ENCODE measurements at places on chromosomes 1 and 21.

DNA sequence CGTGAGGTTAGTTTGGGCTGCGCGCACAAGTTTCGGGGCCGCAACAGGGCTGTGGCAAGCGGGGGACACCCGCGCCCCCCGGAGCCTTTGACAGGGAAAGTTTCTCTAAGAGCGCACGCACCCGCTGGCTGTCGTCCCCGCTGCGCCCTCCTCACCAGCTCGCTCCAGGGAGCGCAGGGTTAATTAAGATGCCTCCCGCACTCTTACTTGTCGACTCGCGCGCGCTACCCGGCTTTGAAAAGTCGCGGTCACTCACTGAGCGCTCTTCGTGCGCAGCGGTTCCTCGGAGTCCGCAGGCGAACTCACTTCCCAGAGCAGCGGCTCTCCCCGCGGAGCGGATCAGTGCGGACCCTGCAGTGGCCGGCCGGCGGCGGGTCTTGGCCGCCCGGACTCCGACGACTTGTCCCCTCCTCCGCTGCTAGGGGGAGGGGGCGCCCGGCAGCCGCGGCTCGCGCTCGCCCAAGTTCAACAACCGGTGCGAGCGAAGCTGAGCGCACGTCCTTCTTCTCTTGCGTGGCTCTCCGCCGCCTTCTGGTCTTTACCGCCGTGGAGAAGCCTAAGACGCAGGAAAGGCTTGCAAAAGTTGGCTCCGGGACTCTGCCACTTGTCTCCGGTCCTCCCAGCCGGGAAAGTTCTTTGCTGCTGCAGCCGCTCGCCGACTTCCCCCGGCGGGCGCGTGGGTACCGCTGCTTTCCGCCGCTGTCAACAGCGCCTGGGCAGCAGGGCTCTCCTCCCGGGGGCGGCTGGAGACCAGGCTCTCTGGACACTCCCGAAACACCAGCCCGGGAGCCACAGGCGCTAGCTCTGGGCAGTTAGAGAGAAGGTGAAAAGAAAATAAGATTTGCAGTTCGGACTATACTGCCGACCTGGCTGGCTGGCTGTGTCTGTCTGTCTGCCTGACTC lies 506 bp downstream of the JUN start:
- peak; percentile 51 for DNase-seq

DNA sequence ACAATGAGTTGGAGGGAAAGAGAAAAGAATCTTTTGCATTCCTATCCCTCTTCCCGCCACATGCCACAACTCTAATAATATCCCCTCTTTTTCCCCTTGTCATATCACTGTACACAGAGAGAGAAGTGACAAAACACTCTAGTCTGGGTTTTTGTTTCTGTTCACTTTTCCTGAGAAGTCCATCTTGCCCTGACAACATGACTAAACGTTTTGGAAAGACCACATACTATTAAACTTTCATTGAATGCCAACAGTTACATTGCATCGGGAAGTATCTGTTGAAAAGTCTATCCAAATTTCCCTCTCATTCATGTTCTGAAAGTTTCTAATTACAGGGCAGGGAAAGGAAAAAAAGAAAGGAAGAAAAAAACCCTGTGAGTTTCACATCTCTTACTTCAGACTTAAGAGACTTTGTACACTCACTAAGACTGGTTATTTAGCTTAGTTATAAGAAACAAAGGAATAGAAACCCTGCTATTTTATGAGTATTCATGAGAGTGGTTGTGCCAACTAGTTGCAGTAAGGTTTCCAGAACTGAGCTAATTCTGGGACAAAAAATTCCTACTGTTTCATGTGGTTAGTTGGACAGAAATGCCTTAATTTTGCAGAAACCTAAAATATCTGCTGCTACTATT lies 16.9 kb downstream of the PLA2G4A start:
- no peak for DNase-seq

- DNase-seq, result no peak
Measured at GRCh38 chr21:33300701-33301631, 23.8 kb upstream of the IFNAR1 start.

DNA sequence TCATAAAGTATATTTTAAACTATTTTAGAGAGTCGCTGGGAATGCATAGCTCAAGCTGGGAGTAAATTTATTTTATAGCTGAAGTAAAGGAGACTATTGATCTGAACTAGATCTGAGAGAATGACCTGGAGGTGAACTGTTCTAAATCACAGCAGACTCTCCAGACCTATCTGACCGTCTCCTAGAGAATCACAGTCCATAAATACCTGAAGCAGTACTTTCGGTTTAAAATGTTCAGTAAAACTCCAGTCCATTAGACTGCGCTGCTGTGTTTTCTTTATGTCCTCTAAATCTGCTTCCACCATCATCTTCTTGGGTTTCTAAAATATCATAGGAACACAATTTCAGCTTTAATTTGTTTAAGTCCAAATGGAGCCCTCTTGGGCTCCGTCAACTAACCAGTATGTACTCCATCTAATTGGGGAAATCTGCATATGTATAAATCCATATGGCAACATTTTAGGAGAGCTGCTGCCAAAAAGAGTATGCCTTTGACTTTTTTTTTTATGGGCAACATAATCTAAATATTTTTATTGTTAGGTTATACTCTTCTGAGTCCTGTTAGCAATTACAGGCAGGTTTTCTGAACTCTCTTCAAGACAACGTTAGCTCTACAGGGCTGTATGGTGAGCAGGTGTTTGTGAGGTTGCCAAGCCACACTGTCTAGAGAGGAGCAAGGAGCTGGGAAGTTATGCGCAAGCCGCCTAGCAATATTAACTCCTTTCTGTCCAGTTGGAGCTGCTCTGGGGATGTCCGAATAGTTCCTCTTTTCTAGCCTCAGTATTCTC lies 111.2 kb downstream of the SPAG17 start:
- DNase-seq, result no peak

- DNase-seq, result no peak
Measured at GRCh38 chr1:30366199-30366598, 357.2 kb downstream of the MATN1 start.

- DNase-seq, result peak; percentile 57
Measured at GRCh38 chr21:45302082-45303061, 14.7 kb upstream of the POFUT2 start.

DNA sequence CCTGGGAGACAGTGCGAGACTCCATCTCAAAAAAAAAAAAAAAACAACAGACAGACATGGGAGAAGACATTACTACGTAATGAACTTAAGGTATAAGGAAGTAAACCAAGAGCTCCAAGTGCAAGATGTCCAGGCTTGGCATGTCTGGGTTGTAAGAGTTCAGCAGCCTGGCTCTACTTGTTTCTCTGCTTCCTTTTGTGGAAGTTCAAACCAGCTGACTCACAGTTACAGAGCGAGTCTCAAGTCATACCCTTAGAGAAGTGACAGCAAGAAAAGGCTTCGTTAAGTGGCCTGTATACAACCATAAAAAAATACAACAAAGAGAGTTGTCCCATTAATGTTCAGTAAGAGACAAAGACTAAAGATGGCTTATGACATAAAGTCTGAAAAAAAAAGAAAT lies 1.3 kb downstream of the RIT1 start:
- DNase-seq, result no peak

DNA sequence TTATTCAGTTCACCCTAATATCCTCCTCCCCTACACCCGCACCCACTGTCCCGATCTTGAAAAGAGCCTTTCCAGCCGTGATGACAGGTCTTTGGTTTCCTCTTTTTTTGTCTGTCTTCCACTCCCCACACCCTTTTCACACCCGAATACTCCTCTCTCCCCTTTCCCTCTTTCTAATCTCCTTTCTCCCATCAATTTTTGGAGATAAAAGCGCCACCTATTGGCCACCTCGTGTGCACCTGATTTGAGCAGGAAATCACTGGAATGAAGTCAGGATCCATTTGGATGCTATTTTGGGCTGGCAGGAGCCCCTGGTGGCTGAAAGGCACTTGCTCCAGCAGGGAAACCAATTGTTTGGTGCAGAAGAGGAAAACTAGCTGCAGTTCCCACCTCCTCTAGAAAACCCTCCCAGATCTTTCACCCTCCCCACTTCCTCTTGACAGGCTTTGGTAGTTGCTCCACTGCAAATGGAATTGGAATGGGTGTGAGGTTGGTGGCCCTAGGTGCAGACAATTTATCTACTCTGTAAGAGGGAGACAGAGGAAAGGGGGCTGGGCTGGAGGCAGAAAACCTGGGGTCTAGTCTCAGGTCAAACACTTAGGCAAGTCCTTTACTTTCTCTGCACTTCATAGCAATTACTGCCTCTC lies 8.4 kb downstream of the FOXE3 start:
- no peak for DNase-seq

DNA sequence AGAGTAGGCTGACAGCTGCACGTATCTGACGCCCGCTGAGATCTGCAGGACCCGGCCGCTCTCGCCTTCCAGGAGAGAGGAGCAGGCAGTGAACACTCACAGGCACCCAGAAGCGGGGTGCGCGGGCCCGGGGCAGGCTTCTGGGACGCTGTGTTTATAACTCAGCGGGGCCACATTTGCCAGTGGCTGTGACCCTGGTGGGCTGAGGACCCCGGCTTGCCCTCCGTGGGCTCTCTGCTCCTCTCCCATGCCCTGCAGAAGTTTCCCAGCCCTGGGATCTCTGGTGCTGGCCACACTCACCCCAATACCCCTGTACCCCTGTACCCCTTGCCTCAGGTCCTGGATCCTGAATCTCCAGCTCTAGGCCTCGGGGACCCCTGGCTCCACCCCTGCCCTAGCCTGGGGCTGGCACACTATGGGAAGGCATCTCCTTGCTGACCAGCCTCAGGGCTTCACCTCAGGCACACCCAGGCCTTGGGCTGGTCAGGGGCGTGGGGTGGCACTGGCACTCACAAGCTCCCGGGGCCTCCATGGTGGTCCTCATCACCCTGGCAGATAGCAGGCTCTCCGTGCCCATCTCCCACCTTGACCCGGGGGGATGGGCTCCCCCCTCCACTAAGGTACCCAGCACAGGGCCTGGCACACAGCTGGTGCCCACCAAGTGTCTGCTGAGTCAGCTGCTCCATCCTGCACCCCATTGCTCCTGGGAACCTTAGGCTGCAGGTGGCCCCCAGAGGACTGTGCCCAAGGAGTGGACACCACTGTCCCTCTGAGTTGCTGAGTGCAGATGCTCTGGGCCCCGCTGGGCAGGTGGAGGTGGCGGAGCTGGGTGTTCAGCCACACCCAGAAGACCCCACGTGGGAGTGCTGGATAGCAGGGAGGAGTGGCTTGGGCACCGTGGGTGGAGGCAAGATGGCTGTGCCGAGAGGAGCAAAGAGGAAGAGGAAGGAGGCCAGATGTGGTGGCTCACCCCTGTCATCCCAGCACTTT lies 32.4 kb downstream of the MORN1 start:
- no peak for DNase-seq

DNA sequence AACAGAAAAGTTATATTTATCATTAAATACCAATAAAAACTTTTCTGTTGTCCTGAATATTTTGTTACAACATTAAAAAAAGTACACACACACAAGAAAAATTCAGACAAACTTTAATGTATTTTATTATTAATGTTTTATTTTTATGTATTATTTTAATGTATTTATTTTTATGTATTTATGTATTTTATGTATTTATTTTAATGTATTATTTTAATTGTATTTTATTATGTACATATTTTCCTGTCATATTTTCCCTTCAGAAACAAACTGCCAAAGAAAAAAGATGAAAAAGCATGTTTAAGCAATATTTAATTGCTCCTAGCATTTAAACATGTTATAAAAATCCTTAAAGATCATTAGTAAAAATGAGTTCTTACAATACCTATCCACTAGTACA lies 222.1 kb downstream of the RERE start:
- DNase-seq, result no peak

DNA sequence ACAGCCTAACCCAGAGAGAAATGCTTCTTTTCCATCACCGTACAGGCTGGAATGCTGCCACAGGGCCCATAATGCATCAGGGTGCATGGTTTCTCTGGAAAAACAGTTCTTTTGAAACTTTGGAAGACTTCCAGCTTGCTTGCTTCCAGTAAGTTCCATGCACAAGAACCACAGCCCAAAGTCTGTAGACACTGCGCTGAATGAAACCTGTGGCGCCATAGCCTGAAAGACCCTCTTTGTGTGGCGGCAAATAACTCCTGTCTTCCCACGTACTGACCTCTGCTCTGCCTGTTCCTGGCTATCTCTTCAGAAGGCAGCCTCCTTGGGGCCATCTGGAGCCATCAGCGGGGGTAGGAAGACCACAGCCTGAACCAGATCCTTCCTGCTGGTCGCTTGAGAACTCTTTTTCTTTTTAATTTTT lies 15.1 kb downstream of the MIIP start:
- no peak for DNase-seq

GRCh38 chr1:221105578-221105977 lies 226.3 kb downstream of the HLX start:
- DNase-seq, result no peak

GRCh38 chr21:32162727-32163320 lies 116.0 kb downstream of the MIS18A start:
- DNase-seq, result no peak

- DNase-seq, result peak; percentile 33
Measured at GRCh38 chr21:39182484-39183271, 573 bp downstream of the PSMG1 start.

GRCh38 chr1:109112056-109112651 lies 1.8 kb upstream of the ELAPOR1 start:
- DNase-seq, result no peak

- DNase-seq, result no peak
Measured at GRCh38 chr1:183881387-183882131, 76.6 kb downstream of the RGL1 start.

- no peak for DNase-seq
Measured at GRCh38 chr1:23148084-23148483, 20.6 kb downstream of the LUZP1 start.

- no peak for DNase-seq
Measured at GRCh38 chr1:3816331-3817137, 20.2 kb upstream of the LRRC47 start.

DNA sequence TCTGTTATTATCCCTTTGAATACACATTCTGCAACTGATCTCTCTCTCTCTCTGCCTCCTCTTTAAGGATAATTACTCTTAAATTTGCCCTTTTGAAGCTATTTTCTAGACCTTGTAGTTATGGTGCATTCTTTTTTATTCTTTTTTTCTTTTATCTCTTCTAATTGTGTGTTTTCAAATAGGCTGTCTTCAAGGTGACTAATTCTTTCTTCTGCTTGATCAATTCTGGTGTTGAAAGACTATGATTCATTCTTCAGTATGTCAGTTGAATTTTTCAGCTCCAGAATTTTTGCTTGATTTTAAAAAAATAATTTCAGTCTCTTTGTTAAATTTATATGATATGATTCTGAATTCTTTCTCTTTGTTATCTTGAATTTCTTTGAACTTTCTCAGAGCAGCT lies 95.6 kb upstream of the GPR52 start:
- DNase-seq, result no peak
